ENCODE measurements at places on chromosomes 7 and 10. TPM values are rescaled to one million over a fixed set of nuclear protein-coding genes. Genes with fewer than 3 reads are reported as not detected.
A peak's percentile ranks its signal among the peaks of the same experiment; 100 is the strongest.

- H3K4me3 ChIP-seq = no peak overlapping the region
- H3K4me1 ChIP-seq = peaks cover 2% of the 10 kb centered on the region
- peaks cover 6% of the 10 kb centered on the region for H3K36me3 ChIP-seq
- DNase-seq = no peak
Measured at GRCh38 chr7:7134046-7134445, 48.3 kb upstream of the C1GALT1 start.

- no peaks in the 10 kb centered on the region for H3K27me3 ChIP-seq
- H3K4me1 ChIP-seq = peaks cover 11% of the 10 kb centered on the region
- peaks cover 62% of the 10 kb centered on the region for H3K36me3 ChIP-seq
- H3K4me3 ChIP-seq = no peak overlapping the region
Measured at GRCh38 chr10:63205421-63205820, 72.3 kb downstream of the NRBF2 start.

- H3K27me3 ChIP-seq = no peaks in the 10 kb centered on the region
- no peak for DNase-seq
- H3K36me3 ChIP-seq = no peaks in the 10 kb centered on the region
- H3K27ac ChIP-seq = no peak overlapping the region
- no peaks in the 10 kb centered on the region for H3K4me1 ChIP-seq
Measured at GRCh38 chr10:63866747-63867140, 345.5 kb downstream of the REEP3 start.

POLR3A gene
- 37.6 TPM for total RNA-seq

DNA sequence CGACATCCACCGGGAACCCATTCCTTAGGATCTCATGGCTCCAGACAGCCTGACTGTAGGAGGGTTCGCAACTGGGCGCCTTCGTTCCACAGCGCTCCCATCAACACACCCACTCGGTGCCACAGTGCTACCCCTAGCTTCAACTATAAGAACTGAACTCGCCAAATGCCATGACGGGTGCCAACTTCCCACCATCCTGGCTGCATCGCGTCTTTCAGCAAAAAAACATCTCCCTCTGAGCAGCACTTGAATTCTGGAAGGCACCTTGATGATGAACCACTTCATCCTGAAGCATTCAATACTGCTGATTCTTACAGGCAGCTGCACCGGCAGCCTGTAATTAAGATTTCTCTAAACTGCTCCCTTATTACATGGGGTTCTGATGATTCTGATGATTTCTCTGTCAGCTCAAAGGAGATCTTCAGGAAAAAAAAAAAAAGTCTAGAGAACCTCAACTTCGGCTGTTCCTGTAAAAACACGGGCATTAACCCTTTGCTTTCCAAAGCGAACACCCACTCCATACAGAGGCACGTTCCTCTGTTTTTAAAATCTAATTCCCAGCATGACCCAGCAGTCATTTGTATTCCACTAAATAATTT, 1.3 kb downstream of the CYTH3 start:
- H3K27me3 ChIP-seq = no peaks in the 10 kb centered on the region
- peaks cover 6% of the 10 kb centered on the region for H3K4me1 ChIP-seq
- H3K36me3 ChIP-seq = no peaks in the 10 kb centered on the region
- no peak overlapping the region for H3K27ac ChIP-seq

DNA sequence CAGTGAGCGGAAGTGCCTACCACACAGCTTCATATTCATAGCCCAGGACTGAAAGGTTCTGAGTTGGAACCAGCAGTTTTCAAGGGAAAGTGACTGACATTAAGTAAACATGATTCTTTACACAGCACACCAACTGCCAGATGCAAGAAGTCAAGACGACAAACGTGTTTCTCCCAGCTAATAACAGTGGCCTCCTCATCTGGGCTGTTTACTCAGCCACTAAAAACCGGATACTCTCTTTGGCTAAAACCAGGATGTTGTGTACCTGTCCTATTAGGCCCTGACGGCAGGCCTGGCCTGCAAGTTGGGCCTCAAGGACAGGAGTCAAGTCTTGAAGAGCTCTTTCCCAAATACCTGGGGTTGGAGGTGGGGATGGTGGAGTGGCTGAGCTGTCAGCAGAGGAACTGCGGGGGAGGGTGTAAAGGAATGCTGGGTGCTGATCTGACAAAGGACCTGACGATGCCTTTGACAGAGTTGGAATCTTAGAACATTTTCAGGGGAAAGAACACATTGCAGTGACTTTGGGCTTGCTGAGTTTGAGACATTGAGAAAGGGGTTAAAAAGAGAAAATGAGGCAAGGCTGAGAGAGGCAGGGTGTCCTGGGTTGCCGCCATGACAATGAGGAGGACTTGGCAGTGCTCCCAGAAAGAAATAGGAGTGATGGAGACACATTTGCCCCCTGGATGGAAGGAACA, 57.7 kb downstream of the STEAP1B start:
- H3K36me3 ChIP-seq = no peaks in the 10 kb centered on the region
- no peak for DNase-seq
- H3K27ac ChIP-seq = no peak overlapping the region
- no peaks in the 10 kb centered on the region for H3K27me3 ChIP-seq
- H3K4me3 ChIP-seq = no peak overlapping the region
- H3K4me1 ChIP-seq = peaks cover 3% of the 10 kb centered on the region

TRRAP gene
- 54.0 TPM for total RNA-seq

CYP2C19 gene
- not detected for total RNA-seq

GRCh38 chr7:138538518-138538917, 78.5 kb downstream of the TRIM24 start:
- no peak overlapping the region for H3K4me3 ChIP-seq
- H3K36me3 ChIP-seq = peaks cover 65% of the 10 kb centered on the region
- no peaks in the 10 kb centered on the region for H3K27me3 ChIP-seq
- DNase-seq = no peak
- no peak overlapping the region for H3K27ac ChIP-seq

GRCh38 chr10:53899463-53900160, 901.4 kb downstream of the PCDH15 start:
- no peak for DNase-seq
- no peak overlapping the region for H3K27ac ChIP-seq
- no peaks in the 10 kb centered on the region for H3K36me3 ChIP-seq
- no peak overlapping the region for H3K4me3 ChIP-seq
- peaks cover 2% of the 10 kb centered on the region for H3K4me1 ChIP-seq

DNA sequence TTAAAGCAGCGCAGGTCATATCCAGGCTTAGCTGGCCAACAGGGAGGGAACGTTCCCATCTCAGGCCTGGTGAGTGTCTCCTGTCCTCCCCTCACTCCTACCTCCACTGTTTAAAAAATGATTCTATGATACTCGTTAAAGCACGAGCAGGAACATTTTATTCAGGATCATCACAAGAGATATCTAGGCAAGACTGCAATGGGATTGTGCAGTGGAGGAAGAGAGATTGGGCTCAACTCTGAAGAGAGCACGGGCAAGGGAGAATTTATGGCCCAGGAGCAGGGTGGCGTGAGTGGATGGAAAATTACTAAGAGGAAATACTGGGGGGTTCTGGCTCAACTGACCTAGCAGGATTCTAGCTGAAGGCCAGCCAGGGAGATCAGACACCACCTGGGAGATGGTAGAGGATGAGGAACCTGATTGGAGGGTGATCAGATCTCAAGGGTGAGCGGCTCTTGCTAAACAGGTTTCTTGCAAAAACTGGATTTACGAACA, 9.0 kb upstream of the HSPB1 start:
- no peak for DNase-seq
- no peak overlapping the region for H3K27ac ChIP-seq
- H3K4me1 ChIP-seq = peaks cover 4% of the 10 kb centered on the region

- no peak for DNase-seq
- H3K27me3 ChIP-seq = no peaks in the 10 kb centered on the region
- H3K36me3 ChIP-seq = peaks cover 92% of the 10 kb centered on the region
- H3K4me3 ChIP-seq = no peak overlapping the region
Measured at GRCh38 chr7:102407910-102408309, 11.7 kb downstream of the PRKRIP1 start.

DNA sequence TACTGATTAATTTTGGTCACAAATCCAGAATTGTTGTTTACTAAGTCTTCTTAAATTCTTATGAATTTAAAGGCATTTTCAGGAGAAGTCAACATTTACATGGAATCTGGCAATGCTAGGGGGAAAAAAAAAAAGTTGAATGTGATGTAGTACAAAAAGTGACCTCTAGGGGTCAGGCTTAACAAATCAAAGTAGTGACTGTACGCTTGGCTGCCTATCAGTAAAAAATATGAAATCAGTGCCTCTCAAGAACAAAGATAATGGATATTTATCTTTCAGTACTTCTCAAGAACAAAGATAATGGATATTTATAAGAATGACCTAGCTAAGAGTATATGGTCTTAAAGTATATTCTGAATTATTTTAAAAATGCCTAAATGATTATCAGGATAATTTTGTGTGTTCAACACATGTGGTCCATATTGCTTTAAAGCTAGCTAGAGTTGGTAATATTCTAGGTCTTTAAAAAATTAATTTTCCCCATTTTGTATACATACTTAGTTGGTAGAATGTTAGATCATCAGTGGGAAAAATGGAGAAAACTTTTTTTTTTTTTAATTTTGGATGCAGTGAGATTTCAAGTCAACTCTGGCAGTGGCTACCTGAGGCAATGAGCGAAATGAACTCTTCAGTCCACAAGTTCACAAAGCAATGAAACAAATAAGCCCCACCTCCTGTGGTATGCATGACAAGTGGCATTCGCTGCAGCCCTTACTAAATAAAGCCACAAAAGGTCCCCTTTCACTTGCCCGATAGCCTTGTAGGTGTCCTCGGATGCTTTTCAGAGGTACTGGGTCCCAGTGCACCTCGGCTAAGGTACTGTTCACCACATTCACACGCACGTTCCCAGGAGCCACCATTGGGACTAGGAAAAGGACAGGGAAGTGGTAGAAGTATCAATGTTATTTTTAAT, 51.2 kb upstream of the LAMB4 start:
- no peaks in the 10 kb centered on the region for H3K36me3 ChIP-seq
- H3K27ac ChIP-seq = no peak overlapping the region
- H3K27me3 ChIP-seq = no peaks in the 10 kb centered on the region
- DNase-seq = peak; percentile 78

DNA sequence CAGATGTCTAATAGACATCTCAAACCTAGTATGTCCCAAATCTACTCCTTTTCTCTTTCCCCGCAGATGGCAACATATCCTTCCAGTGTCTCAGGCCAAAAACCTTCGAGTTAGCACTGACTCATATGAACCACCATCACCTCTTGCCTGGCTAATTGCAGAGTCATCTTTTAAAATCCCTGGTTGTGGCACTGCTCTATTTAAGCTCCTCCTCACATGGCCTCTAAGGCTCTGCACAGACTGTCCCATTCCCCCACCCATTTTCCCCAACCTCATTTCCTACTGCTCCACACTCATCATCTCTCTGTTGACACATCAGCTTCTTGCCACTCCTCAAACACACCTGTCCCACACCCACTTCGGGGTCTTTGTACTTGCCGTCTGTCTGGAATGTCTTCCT, 16.8 kb upstream of the HBP1 start:
- no peaks in the 10 kb centered on the region for H3K4me1 ChIP-seq
- H3K27ac ChIP-seq = no peak overlapping the region
- no peak overlapping the region for H3K4me3 ChIP-seq
- no peaks in the 10 kb centered on the region for H3K27me3 ChIP-seq

DNA sequence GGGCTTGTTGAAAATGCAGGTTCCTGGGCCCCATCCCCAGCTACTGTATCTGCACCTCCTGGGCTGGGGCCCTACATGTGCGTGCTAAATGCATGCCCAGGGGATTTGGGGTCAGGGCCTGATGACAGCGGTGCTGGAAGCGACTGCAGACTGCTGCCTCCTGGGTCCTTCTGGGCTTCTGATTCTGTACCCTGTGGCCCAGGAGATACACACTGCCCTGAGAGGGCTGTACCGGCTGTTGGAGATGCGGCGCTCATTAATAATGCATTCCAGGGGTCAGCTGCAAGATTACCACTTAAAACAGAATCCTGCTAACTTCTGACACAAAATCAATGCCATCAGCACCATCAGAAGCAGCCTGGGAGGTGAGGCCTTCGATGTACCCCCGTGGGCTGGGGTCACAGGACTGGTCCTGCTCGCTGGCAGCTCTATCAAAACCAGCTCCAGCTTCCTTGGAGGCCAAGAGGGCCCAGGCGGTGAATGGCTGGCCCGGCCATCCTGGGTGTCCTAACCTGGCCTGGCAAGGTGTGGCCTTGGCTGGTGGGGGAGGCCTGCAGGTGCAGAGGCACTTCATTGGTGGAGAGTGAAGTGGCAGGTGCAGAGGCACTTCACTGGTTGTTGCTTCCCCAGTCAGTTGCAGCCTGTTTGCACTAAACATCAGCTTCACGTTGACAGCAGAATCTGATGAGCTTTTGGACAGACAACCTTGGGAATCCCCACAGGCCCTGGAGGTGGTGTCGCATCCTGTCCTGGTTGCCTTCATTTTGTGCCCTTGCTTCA, 79.2 kb downstream of the GLRX3 start:
- DNase-seq = no peak
- no peaks in the 10 kb centered on the region for H3K4me1 ChIP-seq
- H3K36me3 ChIP-seq = no peaks in the 10 kb centered on the region
- H3K4me3 ChIP-seq = no peak overlapping the region
- no peak overlapping the region for H3K27ac ChIP-seq
- H3K27me3 ChIP-seq = no peaks in the 10 kb centered on the region

DNA sequence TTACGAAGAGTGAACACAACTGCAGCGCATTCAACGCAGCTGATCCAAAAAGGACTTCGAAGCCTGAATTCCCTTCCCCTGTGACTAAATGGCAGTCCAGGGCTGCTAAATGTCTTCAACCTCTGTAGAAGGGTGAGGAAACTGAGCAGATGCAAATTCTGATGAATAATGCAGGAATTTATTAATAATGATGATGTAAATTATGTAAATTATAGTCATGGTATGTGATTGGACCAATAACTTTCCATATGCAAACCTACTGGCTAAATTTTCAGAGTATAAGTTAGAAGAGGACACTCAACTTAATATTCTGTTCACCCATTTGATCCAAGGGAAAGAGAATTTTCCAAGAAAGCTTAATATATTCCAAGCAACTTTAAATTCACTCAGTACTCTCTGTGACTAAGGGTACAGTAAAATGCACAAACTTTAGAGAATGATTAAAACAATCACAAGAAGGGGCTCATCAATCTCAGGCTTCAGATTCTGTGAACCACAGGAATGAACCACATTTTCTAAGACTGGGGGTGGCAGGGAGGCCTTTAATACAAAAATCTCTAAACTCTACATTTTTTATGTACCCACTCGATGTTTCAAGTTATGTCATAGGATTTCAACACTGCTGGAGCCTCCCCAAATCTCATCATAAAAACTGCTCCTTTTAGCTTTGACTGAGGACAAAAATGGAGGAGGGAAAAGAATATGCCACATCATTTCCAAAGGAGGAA, 3.5 kb downstream of the FGFR2 start:
- no peak for DNase-seq
- peak overlapping the region; percentile 98 for H3K4me3 ChIP-seq

GRCh38 chr10:90288391-90288933, 569.4 kb downstream of the HTR7 start:
- H3K27ac ChIP-seq = no peak overlapping the region
- no peak for DNase-seq
- H3K4me1 ChIP-seq = no peaks in the 10 kb centered on the region
- no peaks in the 10 kb centered on the region for H3K27me3 ChIP-seq
- H3K4me3 ChIP-seq = no peak overlapping the region

DNA sequence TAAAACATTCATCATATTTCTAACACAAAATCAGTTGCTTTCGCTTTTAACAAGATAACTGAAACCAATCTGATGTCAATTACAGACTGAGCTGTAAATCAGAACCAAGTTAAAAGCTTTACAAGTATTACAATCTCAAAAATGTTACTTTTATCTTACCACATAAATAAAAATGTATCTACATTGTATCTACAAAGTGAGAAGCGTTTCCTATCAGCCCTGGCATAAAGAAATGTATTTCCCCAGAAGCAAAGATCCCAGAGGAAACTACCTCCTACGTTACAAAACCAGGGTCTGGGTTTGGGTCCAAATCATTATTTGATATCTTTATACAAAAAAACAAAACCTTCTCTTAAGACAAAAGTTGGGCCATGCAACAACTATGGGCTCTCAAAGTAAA, 2.6 kb downstream of the SMURF1 start:
- H3K27ac ChIP-seq = no peak overlapping the region
- H3K4me3 ChIP-seq = peak overlapping the region; percentile 49
- H3K27me3 ChIP-seq = no peaks in the 10 kb centered on the region

CUZD1 gene
- 19.4 TPM for total RNA-seq

MSMB gene
- not detected for total RNA-seq

Data from H9 (cell line).